ENCODE measurements at places on chromosomes 5 and 9.

- DNase-seq, result no peak
- H3K36me3 ChIP-seq, result no peaks in the 10 kb centered on the region
- H3K4me1 ChIP-seq, result no peaks in the 10 kb centered on the region
- H3K27me3 ChIP-seq, result no peaks in the 10 kb centered on the region
- H3K4me3 ChIP-seq, result no peak overlapping the region
- no peak overlapping the region for H3K27ac ChIP-seq
These were observed 49.5 kb downstream of the JAKMIP2 start for GRCh38 chr5:147733075-147733474.

DNA sequence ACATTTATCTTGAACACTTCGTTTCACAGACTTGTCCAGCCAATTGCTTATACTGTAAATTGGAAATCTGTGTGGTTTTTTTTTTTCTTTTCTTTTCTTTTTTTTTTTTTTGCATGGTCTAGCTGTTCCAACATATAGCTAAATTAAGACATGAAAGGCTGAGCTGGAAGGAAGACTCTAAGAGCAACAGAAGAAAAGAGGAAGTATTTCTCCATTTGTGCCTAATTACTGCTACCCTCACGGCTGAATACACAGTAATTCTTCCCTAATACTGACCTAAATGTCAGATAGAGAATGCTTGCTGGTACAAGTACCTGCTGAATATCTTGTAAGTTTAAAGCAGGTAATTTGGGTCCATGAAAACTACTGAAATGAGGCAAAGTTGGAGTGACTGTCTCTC lies 11.0 kb upstream of the HAPLN1 start:
- H3K27me3 ChIP-seq, result no peaks in the 10 kb centered on the region
- DNase-seq, result no peak
- H3K27ac ChIP-seq, result no peak overlapping the region
- no peaks in the 10 kb centered on the region for H3K4me1 ChIP-seq
- no peaks in the 10 kb centered on the region for H3K36me3 ChIP-seq

- no peaks in the 10 kb centered on the region for H3K36me3 ChIP-seq
- no peak for DNase-seq
- H3K4me3 ChIP-seq, result no peak overlapping the region
- no peak overlapping the region for H3K27ac ChIP-seq
- no peaks in the 10 kb centered on the region for H3K4me1 ChIP-seq
- H3K27me3 ChIP-seq, result no peaks in the 10 kb centered on the region
These were observed 8.8 kb upstream of the TMEM171 start for GRCh38 chr5:73111536-73111935.

- no peak overlapping the region for H3K27ac ChIP-seq
- no peak overlapping the region for H3K4me3 ChIP-seq
- no peaks in the 10 kb centered on the region for H3K27me3 ChIP-seq
- H3K4me1 ChIP-seq, result peaks cover 6% of the 10 kb centered on the region
- no peak for DNase-seq
These were observed 264.3 kb downstream of the ARRDC3 start for GRCh38 chr5:91118796-91119195.

DNA sequence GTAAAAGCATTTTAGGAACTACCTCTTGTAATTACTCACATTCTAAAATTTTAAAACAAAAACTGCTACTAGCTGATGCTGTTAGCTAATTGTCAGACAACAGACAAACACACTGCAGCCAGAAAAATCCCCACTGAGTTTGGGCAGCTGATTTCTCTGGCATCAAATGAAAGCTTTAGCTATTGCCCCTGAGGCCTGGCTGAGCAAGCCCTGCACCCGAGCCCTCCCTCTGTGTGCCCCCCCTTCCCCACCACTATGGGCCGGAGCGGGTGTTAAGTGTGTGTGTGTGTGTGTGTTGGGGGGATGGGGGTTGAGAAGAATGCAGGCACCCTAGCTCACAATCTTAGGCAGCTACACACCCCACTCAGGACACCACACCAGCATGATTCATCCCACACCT lies 2.4 kb downstream of the NEUROG1 start:
- no peaks in the 10 kb centered on the region for H3K36me3 ChIP-seq
- peaks cover 2% of the 10 kb centered on the region for H3K27me3 ChIP-seq
- H3K4me1 ChIP-seq, result no peaks in the 10 kb centered on the region
- no peak for DNase-seq
- no peak overlapping the region for H3K27ac ChIP-seq

All from ovary (tissue), 10 donors.